ENCODE measurements at places on chromosomes 2 and 18.

- DNase-seq, result no peak
Measured at GRCh38 chr2:238893349-238894000, 45.6 kb downstream of the TWIST2 start.

DNA sequence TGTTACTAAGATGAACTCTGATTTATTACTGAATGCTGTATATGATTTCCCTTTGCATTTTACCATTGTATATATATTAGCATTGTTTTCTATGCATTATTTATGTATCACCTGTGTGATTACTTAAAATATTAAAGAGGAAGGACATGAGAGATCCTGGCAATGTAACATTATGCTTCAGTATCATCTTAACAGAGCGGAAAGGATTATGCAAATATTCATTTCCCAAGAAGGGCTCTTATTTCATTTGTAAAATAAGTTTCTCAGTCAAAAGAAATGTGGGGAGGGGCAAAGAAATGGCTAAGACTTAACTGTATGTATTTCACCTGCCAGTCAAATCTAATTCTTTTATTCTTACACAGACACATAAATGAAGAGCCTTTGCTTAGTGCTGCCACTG is 654.2 kb upstream of the PKDCC start:
- DNase-seq, result no peak

DNA sequence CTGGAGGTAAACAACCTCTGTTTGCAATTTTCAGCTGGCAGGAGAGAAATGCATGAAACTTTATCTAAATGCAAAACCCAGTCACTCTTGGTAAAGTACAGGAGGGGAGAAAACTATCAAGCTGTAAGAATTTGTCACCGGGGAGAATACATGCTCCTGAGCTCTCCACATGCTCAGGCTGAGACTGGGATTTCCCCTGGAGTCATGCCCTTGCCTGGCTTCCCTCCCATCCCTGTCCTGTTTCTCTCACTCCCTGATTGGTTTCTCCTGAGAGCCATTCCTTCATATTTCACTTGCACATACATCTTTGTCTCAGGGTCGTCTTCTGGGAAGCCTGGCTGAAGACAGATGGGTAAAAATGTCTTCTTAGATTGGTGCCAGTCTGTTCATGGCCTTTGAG is 52.9 kb upstream of the SPATS2L start:
- DNase-seq, result no peak

DNA sequence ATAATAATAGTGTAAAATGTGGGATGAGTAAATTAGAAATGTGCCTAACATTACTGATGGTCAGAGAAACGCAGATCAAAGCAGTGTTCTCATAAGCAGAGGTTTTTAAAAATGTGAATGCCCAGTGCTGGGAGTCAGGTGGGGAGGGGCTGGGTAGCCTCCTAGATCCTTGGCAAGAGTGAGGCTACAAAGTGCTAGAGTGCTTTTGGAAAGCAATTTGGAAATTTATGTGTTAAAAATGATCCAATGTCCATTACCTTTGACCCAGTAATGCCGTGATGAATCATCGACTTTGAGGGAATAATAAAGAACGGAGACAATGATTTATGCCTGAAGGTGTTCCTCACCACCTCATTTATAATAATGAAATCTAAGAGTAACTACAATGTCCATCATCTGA is 44.9 kb upstream of the TWIST2 start:
- no peak for DNase-seq

DNA sequence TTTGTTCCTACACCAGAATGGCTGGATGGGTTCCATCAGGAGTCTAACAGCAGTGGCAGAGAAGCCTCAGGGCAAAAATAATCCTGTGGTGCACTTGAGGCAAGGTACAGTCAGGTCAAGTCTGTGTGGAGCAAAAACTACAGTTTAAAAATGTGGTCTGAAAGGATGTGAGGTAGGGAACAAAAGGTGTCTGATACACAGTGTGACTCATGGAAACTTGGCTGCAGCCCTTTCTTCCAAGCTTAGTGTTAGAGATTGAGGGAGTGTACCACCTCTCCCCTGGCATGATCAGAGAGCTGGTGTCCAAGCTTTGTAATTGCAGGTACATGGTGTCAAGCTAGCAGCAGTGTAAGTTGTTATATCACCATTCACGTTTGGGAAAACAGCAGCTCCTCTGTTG is 8.9 kb downstream of the ANKAR start:
- no peak for DNase-seq

DNA sequence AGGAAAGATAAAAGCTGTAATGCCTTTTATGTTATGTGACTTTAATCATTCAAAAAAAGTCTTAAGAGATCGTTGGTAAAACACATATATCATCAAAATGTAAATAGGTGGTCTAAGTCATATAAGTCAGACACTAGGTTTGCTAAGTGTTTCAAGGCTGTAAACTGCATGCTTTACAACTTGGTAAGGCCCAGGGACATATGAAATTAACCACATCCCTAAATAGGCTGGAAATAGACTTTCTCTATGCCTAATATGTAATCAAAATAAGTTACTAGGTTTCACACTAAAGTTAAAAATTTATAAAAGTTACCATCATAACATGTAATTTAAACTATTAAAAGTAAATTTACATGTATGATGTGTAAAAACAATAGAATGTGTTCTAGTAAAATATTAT is 946.3 kb upstream of the LRATD1 start:
- no peak for DNase-seq

GRCh38 chr18:75923169-75923568 is 495.7 kb upstream of the SMIM21 start:
- no peak for DNase-seq

- peak; percentile 67 for DNase-seq
Measured at GRCh38 chr18:23498877-23499276, 4.4 kb upstream of the RMC1 start.

DNA sequence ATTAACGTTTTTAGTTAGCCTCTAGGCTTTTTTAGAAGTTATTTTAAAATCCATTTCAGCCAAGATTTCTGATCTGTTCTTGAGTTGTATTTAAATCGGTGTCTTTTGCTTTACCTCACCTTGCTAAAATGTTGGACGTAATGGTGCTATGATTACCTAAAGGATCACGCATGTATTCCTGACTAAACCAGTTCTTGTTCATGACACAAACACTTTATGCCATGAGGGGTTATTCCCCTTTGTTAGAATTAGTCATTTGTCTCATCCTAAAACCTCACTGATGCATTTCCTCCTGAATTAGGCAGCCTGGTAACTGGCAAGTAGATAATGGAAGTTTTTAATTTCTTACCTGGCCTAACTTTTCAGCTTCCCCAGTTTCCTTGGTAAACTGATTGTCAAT is 185.4 kb upstream of the TANK start:
- no peak for DNase-seq

DNA sequence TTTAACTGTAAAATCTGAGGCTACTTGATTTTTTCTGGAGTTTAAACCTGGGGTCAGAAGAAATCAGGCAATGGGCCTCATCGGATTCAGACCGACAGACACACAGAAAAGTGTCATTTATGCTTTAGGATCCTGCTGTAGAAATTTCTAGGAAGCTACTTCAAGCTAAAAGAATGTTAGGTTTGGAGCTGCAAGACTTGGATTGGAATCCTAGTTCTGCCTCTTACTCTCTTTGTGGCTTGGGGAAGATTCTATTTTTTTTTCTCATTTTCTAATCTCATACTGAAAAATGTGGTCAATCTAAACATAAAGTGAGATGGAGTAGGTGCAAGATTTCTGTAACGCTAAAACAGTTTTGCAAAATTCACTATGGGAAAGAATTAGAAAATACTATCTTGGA is 48.8 kb upstream of the KCNE4 start:
- no peak for DNase-seq

- DNase-seq, result no peak
Measured at GRCh38 chr2:163247156-163247846, 408.7 kb upstream of the KCNH7 start.

DNA sequence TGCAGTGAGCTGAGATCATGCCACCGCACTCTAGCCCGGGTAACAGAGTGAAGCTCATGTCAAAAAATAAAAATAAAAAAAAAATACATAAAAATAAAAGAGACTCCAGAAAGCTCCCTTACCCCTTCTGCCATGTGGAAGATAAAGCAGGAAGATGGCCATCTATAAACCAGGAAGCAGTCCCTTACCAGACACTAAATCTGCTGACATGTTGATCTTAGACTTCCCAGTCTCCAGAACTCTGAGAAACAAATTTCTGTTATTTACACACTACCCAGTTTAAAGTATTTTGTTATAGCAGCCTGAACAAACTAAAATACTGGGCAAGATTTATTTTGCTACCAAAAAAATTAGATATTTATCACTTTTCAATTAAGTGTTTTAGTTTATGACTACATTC is 136.2 kb upstream of the SMAD7 start:
- no peak for DNase-seq

All from NCI-H446 (cell line).